Large intestine (tissue), 12 donors: ENCODE measurements at places on chromosomes 2 and 18. TPM values are rescaled to one million over a fixed set of nuclear protein-coding genes. Genes with fewer than 3 reads are reported as not detected.

DNA sequence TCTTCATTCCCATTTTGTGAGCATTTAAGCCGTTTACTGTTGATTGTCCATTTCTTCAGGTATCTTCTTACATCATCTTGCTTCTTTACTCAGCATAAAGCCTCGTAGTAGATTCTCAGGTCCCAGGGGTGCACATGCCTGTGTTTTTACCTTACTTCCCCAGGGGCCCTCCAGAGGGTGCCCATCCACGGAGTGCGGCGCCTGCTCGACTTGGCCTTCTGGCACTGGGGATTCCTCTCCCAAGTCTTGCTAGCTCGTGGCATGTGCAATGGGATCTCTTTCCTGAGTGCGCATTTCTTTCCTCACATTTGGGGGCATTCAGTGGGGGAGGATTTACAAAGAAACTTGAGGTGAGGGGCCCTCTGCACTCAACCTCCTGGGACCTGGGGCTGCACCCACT lies 148.1 kb downstream of the AGAP1 start:
- no peak for DNase-seq

DNA sequence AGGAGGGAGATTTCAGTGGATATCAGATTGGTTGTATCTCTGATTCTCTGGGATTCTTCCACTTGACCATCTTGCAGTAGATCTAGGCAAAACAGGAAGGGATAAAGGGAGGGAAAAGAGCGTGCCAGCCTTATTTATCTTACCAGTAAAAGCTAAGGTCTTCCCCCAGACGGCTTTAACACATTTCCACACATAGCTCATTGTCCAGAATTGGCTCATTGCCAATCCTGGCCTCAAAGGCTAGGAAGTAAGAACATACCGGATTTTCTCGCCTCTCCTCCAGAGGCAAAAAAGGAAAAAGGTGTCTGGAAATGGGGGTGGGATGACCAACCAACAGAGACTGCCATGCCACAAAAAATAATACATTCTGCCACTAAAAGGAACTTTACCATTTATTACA lies 411.6 kb upstream of the NRP2 start:
- DNase-seq, result no peak

DNA sequence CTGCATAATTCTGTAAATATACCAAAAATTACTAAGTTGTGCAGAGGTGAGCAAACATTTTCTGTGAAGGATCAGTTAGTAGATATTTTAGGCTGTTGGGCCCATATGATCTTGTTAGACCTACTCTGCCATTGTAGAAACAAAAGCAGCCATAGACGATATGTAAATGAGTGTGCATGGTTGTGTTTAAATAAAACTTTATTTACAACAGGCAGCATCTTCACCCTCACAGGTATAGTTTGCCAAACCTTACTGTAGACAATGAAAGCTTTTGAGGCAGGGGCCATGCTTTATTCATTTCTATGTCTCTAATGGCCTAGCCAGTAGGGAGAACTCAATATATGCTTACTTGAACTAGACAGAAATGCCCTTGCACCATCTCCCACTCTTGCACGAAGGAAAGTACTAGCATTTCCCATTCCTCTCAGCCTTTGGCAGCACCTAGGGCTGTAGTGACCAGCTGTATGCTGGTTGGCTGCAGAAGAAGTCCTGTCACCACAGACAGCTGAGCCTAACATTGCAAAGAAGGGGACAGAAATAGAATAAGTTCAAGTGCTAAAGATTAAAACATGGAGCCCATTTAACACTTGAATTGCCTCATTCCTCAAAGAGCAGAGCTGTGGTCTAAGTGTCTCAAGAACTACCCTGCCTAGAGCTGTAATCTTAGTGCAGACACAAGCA lies 305.1 kb upstream of the MGAT5 start:
- no peak for DNase-seq

DNA sequence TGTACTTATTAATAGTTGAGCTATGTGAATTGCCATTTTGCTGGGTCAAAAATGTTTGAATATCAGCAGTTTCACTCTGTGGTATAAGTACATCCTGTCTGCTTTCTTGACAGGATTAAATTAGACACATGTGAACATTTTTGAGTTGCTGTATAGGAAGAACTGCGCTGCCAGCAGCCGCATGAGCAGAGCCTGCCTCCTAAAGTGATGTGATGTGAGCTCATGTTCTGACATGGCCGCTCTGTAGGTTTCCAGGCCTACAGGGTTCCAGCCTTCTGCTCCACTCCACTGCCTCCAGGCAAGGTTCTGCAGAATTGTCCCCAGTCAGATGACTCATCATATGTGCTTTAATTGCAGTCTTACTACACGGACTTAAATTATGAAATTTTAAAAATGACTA lies 119.7 kb upstream of the NFATC1 start:
- no peak for DNase-seq

- DNase-seq, result no peak
Observed at GRCh38 chr2:3203497-3204019, 174.1 kb downstream of the EIPR1 start.

DNA sequence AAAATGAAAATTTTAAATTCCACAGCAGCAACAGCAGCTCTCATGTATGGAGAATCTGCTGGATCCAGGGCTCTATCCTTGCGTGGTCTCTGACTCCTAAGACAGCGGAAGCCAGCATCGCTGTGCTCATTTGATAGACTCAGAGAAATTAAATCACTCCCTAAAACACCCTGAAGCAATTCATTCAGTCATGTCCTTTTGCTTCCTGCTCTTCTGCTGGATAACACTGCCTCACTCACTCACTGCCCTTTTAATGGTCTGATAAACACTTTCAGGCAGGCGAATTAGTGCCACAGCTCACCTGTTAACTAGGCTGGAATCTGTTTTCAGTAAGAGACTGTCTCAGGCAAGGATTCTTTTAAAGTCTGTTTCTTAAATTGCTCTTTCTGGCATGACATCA lies 10.0 kb downstream of the WIPF1 start:
- DNase-seq, result no peak

DNA sequence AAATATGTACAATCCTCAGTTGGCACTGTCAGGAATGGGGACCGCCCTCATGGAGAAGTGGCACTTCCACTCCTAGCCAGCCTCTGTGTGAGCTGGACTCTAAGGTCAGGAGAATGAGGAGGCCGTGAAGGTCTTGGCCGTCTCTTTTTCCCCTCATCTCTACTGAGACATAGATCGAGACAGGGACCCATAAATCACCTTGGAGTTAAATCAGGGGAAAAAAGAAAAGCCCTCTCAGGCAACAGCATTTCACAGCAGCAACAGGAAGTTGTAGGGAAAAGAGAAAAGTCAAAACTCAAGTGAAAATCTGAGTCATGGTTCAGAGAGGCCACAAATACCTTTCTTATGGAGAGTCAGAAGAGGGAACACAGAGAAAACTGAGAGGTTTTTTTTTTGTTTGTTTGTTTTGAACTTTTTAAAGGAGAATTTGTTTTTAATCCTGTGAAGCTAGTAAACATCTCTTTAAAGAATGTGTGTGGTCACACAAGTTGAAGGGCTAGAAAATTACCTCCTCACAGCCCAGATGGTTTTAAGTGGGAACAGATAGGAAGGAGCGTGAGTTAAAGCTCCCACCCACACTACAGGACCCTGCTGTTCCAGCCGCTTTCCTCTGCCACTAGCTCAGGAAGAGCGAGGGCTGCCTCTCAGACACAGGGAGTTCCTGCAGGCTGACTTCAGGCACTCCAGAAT lies 30.6 kb upstream of the CYP1B1 start:
- no peak for DNase-seq

GRCh38 chr2:74391209-74391579 lies 11.1 kb upstream of the DCTN1 start:
- DNase-seq, result peak; percentile 49

GRCh38 chr2:109001201-109001600 lies 12.2 kb upstream of the EDAR start:
- DNase-seq, result no peak

- no peak for DNase-seq
Observed at GRCh38 chr2:73780237-73780582, 307 bp upstream of the DUSP11 start.

DNA sequence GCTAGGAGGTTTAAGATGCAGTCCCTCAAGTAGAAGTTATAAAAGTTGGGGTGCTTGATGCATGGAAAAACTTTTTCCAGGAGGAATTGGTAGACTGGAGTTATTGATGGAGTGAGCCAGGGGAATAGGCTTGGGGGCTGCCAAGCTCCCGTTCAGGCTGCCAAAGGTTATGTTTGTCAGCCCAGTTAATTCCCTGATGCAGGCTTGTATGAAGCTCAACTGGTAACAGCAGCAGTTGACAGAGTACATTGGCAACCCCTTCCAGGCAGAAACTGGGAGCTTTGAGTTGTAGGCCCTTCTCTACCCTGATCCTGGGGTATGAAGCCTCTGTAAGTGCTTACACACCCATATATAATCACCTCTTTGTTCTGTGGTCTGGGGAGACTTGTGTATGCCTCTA lies 16.2 kb downstream of the CCDC150 start:
- no peak for DNase-seq

DNA sequence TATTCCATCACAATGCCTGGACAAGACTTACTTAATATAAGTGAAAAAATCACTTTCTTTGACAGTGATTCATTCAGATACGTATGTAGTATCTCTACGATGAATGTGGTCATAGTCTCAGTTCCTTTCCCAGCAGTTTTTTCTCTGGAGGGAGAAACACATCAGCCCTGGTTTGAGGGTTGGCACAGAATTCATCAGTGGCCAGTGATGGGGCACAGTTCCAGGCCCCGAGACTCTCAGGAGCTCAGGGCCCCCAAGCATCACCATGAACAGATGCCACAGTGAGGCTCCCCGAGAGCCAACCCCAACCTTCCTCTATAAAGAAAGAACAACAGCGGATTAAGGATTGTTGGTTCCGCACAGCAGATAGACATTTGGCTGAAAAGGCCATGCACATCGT lies 12.5 kb downstream of the PRKAG3 start:
- no peak for DNase-seq

DNA sequence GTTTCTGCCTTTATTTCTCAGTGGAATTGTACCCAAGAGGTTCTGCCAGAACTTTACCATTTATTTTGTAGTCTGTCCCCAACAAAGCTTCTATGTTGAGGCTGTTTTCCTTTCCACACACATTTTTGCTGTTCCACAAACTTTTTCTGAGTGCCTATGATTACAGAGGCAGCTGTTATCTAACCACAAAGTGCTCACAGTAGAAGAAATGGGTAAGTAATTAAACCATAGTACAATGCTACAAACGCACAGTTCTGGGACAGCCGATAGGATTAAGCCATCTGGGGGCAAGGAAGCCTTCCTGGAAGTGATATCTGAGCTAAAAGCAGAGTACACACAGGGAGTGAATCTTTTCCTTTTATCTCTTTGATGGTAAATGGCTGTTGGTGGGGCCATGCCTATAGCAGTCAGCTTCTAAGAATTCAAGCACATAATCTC lies 3.9 kb upstream of the MGAT4A start:
- DNase-seq, result no peak

GRCh38 chr2:130790312-130790711 lies 35.0 kb downstream of the AMER3 start:
- no peak for DNase-seq

GRCh38 chr2:73290049-73290839 lies 3.1 kb downstream of the EGR4 start:
- DNase-seq, result no peak

- DNase-seq, result no peak
Observed at GRCh38 chr2:63853527-63854310, 12.0 kb downstream of the UGP2 start.

GRCh38 chr18:22838639-22839277 lies 94.4 kb upstream of the RBBP8 start:
- no peak for DNase-seq

DNA sequence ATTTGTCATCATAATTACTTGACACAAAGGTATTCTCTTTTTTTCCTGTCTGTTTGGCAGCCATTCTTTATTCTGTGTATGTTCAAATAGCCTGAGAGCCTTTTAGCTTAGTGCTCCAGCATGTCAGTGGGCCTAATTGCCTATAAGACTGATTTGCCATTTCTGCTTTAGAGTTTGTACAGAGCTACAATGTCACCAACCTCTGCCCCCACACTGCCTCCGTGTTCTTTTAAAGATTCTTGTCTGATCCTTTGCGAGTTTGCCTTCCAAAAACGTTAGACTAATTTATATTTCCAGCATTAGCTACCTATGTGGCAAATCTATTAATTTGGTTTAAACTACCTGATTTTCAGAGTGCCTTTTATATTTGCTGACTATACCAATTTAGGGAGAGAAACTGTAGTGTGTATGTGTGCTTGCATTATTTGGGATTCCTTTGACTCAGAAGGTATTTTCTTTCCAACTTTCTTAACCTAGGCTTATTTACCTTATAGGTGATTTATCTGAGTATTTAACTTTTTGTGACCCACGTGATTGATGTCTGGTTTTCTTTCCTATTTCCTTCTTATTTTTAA lies 70.8 kb downstream of the FAM117B start:
- DNase-seq, result no peak

DNA sequence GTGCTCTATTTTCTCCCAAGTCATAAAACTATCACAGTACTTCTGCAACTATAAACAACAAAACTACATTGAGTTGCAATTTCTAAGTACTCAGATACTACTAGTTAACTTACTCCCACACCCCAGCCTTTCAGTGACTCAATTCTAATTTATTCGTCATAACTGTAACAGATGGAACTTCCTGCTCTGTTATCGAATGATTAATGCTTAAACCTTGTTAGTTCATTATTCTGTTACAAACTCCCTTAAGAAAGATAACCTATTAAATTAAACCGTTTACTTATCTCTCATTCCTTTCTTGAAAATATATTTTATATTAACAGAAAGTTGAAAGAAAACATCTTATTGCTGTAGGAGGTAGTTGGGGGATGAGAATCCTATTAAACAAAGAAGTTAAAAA lies 17.0 kb downstream of the TNFAIP6 start:
- no peak for DNase-seq

DNA sequence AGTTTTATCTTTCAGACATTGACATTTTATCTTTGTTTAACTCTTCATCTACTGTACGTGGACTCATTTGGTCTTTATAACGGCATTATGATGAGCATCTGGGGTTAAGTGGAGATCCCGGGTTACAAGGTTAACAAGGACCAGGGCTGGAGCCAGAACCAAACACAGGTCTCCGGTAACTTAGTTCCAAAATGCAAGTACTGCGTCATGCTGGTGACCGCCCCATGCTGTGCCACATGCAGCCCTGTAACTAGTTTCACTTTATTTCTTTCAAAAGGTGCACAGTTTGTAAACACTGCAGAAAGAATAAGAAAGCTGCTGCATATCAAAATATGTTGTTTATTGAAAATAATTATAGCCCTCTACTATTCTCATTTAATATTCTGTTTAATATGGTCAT lies 3.1 kb downstream of the SLC5A7 start:
- no peak for DNase-seq

The ZCCHC2 gene
- polyA plus RNA-seq, result 17.8 TPM

The OTOS gene
- not detected for polyA plus RNA-seq

The EPG5 gene
- polyA plus RNA-seq, result 24.3 TPM

The GALNT5 gene
- polyA plus RNA-seq, result 14.3 TPM

The CRYGA gene
- polyA plus RNA-seq, result not detected

The ZEB2 gene
- polyA plus RNA-seq, result 32.8 TPM

The SCN9A gene
- polyA plus RNA-seq, result 7.3 TPM

The GCG gene
- polyA plus RNA-seq, result 83.8 TPM

The MEIS1 gene
- 34.3 TPM for polyA plus RNA-seq

The COLEC12 gene
- 19.1 TPM for polyA plus RNA-seq

The AP1S3 gene
- 6.3 TPM for polyA plus RNA-seq

The CCDC74A gene
- 3.6 TPM for polyA plus RNA-seq
